Esophagus squamous epithelium (tissue), 5 donors: ENCODE measurements at places on chromosomes 7 and 10.

- H3K4me1 ChIP-seq, result no peaks in the 10 kb centered on the region
- no peaks in the 10 kb centered on the region for H3K27me3 ChIP-seq
- H3K4me3 ChIP-seq, result no peak overlapping the region
- H3K27ac ChIP-seq, result no peak overlapping the region
- DNase-seq, result no peak
Observed at GRCh38 chr7:41054960-41055661, 647.8 kb downstream of the INHBA start.

DNA sequence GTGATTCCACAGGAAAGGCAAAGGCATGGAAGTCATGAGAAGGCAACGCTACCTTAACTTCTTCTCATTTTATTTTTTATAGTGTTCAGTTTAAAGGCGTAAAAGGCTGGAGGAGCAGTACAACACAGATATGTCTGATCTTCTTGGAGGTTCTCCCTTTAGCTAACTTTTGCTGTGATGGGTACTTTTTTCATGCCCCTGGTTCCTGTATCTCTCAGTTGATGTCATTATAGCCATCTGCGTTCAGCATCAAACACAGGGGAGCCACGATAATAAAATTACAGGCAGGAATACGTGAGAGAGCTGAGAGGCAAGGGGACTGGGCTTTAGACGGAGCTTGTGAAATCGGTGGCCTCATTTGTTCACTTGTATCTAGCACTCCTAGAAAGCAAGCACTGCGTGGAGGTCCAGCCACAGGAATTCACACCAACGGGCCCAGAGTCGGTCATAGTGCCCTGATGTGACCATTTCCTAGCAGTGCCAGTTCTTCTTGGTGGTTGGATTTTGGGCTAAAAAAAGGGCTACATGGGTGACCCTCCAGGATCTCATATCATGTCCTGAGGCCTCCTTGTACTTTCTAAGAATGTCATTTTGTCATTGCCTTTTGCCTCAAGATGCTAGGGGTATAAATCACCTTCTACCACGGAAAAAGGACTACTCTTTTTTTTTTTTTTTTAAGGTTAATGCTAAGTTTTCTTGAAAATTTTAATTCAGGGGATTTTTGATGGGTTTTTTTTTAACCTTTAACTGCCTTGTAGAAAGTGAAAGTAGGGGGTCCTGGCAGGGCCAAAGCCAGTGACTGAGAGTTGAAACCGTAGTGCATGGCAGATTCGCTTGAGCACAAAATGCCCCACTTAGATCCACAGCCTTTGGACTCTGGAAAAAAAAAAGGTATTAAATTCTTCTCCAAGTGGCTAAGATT lies 191.5 kb downstream of the CELF2 start:
- no peaks in the 10 kb centered on the region for H3K27me3 ChIP-seq
- H3K4me1 ChIP-seq, result no peaks in the 10 kb centered on the region
- H3K27ac ChIP-seq, result no peak overlapping the region
- no peak for DNase-seq
- H3K36me3 ChIP-seq, result no peaks in the 10 kb centered on the region

- peaks cover 5% of the 10 kb centered on the region for H3K4me1 ChIP-seq
- no peak for DNase-seq
- no peaks in the 10 kb centered on the region for H3K36me3 ChIP-seq
- H3K27me3 ChIP-seq, result peaks cover under 1% of the 10 kb centered on the region
Observed at GRCh38 chr7:29748286-29749099, 57.8 kb upstream of the WIPF3 start.

- no peak for DNase-seq
- no peaks in the 10 kb centered on the region for H3K4me1 ChIP-seq
- H3K27ac ChIP-seq, result no peak overlapping the region
- no peak overlapping the region for H3K4me3 ChIP-seq
- H3K27me3 ChIP-seq, result no peaks in the 10 kb centered on the region
- H3K36me3 ChIP-seq, result no peaks in the 10 kb centered on the region
Observed at GRCh38 chr10:84783386-84783785, 455.0 kb downstream of the CCSER2 start.

DNA sequence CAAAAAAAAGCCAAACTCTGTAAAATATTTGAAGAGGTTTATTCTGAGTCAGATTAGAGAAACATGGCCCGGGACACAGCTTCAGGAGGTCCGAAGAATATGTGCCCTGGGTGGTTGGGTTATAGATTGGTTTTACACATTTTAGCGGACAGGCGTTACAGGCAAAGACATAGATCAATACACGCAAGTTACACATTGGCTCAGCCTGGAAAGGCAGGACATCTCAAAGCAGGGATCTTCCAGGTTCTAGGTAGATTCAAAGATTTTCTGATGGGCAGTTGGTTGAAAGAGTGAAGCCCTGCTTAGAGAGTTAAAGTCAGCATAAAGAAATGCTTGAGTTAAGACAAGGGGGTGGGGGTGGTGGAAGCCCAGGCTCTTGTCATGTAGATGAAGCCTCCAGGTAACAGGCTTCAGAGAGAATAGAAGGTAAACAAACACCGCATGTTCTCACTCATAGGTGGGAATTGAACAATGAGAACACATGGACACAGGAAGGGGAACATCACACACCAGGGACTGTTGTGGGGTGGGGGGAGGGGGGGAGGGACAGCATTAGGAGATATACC lies 464.3 kb upstream of the ADARB2 start:
- H3K36me3 ChIP-seq, result no peaks in the 10 kb centered on the region
- H3K27me3 ChIP-seq, result no peaks in the 10 kb centered on the region
- no peak overlapping the region for H3K4me3 ChIP-seq
- H3K4me1 ChIP-seq, result no peaks in the 10 kb centered on the region
- no peak for DNase-seq

DNA sequence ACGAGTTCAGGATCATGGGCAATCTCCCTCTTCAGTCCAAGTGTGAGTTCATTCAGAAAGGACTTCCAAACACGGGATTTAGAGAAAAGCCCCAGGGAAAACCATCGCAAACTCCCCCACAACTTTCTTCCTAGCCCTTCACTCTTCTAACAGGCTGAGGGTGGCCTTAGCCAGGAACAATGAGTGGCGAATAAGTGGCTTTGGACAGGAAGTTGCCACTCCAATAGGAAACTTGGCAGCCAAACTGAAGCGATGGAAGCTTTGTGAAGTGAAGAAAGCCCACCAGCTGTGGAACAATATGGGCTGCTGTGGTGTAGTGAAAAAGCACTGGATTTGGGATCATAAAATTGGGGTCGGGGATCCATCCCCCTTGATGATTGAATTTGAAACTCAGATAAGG lies 193.2 kb downstream of the TEX36 start:
- DNase-seq, result no peak
- no peaks in the 10 kb centered on the region for H3K36me3 ChIP-seq
- no peaks in the 10 kb centered on the region for H3K4me1 ChIP-seq

- no peaks in the 10 kb centered on the region for H3K36me3 ChIP-seq
- no peak for DNase-seq
- no peaks in the 10 kb centered on the region for H3K27me3 ChIP-seq
- H3K27ac ChIP-seq, result no peak overlapping the region
- no peak overlapping the region for H3K4me3 ChIP-seq
Observed at GRCh38 chr7:98841179-98841997, 28.4 kb downstream of the TMEM130 start.

DNA sequence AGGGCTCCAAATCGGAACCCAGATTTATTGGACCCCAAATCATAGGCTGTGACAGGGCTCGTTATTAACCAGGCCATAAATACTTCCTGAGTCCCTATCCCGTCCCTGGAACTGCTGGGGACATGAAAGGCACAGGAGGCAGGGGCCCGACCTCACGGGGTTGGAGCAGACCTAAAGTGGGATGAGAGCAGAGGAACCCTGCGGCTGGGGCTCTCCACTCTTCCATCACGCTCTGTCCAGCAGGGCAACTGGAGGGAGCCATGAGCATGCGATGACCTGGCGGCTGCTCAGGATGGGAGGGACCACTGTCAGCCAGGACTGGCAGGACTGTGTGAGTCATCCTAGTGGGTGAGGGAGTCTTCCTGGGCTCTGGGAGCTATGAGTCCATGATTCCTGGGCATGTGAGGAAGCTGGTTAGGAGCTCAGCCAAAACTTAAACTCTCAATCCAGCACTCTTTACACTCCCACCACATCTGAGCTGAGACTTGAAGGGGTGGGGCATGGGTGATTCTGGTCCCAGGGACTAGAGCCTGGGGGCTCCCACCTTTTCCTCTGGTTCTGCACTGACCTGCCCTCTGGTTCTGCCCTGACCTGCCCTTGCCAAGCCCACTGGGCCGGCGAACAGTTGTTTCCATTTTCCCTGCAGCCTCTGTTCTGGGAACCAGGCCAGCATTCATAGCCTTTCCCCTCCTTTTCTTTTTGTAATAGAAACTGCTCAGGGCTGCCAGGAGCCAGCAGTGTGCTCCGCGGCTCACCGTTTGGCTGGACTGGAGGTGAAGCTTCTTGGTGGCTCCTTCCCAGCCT lies 47.1 kb downstream of the SYPL1 start:
- no peaks in the 10 kb centered on the region for H3K36me3 ChIP-seq
- H3K27ac ChIP-seq, result peak overlapping the region; percentile 85
- H3K4me3 ChIP-seq, result peak overlapping the region; percentile 56
- H3K4me1 ChIP-seq, result peaks cover 100% of the 10 kb centered on the region
- H3K27me3 ChIP-seq, result no peaks in the 10 kb centered on the region

DNA sequence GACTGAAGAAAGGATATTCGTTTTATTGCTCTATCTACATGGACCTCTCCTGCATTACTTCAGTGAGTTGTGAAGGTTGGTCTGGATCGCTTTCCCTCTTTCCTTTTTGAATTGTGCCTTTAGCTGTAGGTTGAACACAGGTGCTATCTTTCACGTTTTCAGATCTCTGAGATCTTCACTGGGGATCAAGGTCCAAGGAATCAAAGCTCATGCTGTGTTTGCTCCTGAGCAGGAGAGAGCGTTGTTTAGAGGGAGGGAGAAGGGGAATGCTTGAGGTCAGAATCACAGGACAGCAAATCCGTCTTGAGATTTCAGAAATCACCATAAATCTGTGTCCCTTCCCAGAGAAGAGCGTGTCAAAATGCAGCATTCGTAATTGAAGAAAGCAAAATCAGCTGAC lies 105.0 kb downstream of the INSYN2A start:
- DNase-seq, result no peak
- no peaks in the 10 kb centered on the region for H3K27me3 ChIP-seq
- no peaks in the 10 kb centered on the region for H3K36me3 ChIP-seq

- no peak overlapping the region for H3K4me3 ChIP-seq
- peaks cover 32% of the 10 kb centered on the region for H3K36me3 ChIP-seq
- H3K4me1 ChIP-seq, result peaks cover 5% of the 10 kb centered on the region
- no peak overlapping the region for H3K27ac ChIP-seq
- H3K27me3 ChIP-seq, result no peaks in the 10 kb centered on the region
- DNase-seq, result no peak
Observed at GRCh38 chr7:5349005-5349380, 66.2 kb downstream of the SLC29A4 start.

GRCh38 chr10:102775201-102775934 lies 31.6 kb downstream of the WBP1L start:
- H3K4me1 ChIP-seq, result peaks cover 86% of the 10 kb centered on the region
- H3K27me3 ChIP-seq, result no peaks in the 10 kb centered on the region
- no peak for DNase-seq
- H3K36me3 ChIP-seq, result no peaks in the 10 kb centered on the region

GRCh38 chr10:93745408-93746065 lies 12.2 kb upstream of the LGI1 start:
- H3K27me3 ChIP-seq, result no peaks in the 10 kb centered on the region
- H3K27ac ChIP-seq, result no peak overlapping the region
- no peak overlapping the region for H3K4me3 ChIP-seq
- H3K36me3 ChIP-seq, result no peaks in the 10 kb centered on the region
- DNase-seq, result no peak

GRCh38 chr10:12121673-12122072 lies 7.8 kb upstream of the SEC61A2 start:
- no peaks in the 10 kb centered on the region for H3K27me3 ChIP-seq
- no peak overlapping the region for H3K4me3 ChIP-seq
- H3K4me1 ChIP-seq, result no peaks in the 10 kb centered on the region
- H3K27ac ChIP-seq, result no peak overlapping the region
- DNase-seq, result no peak

- no peak for DNase-seq
- H3K27me3 ChIP-seq, result no peaks in the 10 kb centered on the region
- no peaks in the 10 kb centered on the region for H3K36me3 ChIP-seq
- no peak overlapping the region for H3K4me3 ChIP-seq
- no peak overlapping the region for H3K27ac ChIP-seq
Observed at GRCh38 chr10:67011981-67012380, 86.1 kb downstream of the LRRTM3 start.

GRCh38 chr7:108324053-108325038 lies 131.9 kb downstream of the NRCAM start:
- H3K27me3 ChIP-seq, result no peaks in the 10 kb centered on the region
- no peaks in the 10 kb centered on the region for H3K4me1 ChIP-seq
- H3K27ac ChIP-seq, result no peak overlapping the region
- no peak overlapping the region for H3K4me3 ChIP-seq
- H3K36me3 ChIP-seq, result no peaks in the 10 kb centered on the region

- no peaks in the 10 kb centered on the region for H3K27me3 ChIP-seq
- no peak overlapping the region for H3K4me3 ChIP-seq
- H3K4me1 ChIP-seq, result peaks cover 7% of the 10 kb centered on the region
Observed at GRCh38 chr10:102579328-102579727, 65.0 kb upstream of the TRIM8 start.
